ENCODE measurements at places on chromosomes 4 and X.

- DNase-seq: no peak
These were observed 48.5 kb downstream of the C4orf50 start for GRCh38 chr4:5969777-5970176.

GRCh38 chr4:139554893-139555704 is 920 bp downstream of the SETD7 start:
- DNase-seq: peak; percentile 88

DNA sequence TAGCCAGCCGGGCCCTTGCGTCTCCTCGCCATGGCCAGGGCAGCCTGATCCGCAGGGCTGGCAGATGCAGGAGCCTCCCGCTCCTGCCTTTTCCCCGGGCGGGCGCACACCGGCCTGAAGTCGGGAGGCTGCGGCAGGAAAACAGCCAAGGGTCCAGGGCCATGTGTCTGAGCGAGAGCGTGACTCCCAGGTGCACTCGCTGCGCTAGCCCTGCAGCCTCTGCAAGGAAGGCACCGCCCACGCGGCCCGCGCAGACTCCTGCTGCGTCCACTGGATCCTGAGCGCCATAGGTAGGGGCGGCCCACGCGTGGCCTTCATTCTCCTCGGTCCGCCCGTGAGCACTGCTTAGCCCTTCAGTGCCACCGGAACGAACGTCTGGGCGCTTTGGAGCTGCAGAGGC is 379.9 kb downstream of the TRAM1L1 start:
- no peak for DNase-seq

- DNase-seq: no peak
These were observed at the start of gene MAOB for GRCh38 chrX:43882294-43882681. Gene MAOB, minus strand, starts transcription at chrX:43882450. Its CDS starts 151 bp downstream, at chrX:43882299.

- DNase-seq: no peak
These were observed 57.7 kb downstream of the THOC2 start for GRCh38 chrX:123675154-123675553.

GRCh38 chrX:31123335-31123734 is 51.5 kb upstream of the FTHL17 start:
- no peak for DNase-seq

DNA sequence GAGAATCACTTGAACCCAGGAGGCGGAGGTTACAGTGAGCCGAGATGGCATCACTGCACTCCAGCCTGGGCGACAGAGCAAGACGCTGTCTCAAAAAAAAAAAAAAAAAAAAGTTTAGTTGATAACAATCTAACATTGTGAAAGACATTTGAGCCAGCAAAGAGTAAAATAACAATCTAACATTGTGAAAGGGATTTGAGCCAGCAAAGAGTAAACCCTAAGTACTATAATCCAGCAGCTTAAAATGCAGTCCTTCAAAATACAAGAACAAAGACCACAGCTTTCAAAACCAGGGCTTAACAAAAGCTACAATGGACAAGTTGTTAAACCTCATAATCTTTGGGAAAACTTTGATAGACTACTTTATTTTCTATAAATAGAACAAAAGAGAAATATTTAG is 16.9 kb downstream of the MFAP3L start:
- no peak for DNase-seq

DNA sequence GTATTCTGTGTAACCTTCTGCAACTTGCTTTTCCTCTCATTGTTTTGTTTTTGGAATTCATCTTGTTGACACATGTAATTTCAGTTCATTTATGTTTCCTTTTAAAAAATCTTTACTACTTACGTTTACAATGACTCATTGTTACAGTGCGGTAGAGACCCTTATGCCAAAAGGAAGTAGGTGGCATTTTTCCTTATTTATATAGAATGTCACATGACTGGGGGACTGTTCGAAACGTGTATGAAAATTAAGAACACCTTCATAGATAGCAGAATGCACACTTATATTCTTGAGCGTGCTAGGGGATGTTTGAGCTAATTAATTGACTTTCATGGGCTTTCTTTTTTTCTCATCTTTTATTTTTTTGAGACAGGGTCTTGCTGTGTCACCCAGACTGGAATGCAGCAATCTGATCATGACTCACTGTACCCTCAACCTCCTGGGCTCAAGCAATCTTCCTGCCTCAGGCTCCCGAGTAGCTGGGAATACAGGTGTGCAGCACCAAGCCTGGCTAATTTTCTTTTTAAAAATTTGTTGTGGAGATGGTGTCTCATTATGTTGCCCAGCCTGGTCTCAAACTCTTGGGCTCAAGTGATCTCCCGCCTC is 7.3 kb downstream of the REPS2 start:
- no peak for DNase-seq

GRCh38 chrX:53483838-53484405 is 49.8 kb upstream of the HSD17B10 start:
- no peak for DNase-seq

DNA sequence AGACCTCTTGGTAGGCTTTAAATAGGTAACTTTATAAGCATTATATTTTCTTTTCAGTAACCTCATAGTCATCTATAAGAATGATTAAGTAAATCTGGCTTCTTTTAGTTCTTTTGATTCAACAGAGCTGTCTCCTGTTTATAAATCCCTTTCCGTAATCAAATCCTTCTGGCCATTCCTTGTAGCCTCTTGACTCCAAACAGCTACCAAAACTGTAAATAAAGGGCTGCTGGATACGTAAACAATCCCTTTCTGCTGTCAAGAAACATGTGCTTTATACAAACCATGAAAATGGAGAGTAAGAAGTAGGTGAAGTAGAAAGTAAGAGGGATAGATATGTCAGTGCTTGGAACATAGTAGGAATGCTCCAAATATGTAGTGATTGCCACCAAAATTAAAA is 183.2 kb upstream of the CASK start:
- DNase-seq: no peak

GRCh38 chr4:10690185-10690907 is 5.8 kb upstream of the CLNK start:
- DNase-seq: no peak

DNA sequence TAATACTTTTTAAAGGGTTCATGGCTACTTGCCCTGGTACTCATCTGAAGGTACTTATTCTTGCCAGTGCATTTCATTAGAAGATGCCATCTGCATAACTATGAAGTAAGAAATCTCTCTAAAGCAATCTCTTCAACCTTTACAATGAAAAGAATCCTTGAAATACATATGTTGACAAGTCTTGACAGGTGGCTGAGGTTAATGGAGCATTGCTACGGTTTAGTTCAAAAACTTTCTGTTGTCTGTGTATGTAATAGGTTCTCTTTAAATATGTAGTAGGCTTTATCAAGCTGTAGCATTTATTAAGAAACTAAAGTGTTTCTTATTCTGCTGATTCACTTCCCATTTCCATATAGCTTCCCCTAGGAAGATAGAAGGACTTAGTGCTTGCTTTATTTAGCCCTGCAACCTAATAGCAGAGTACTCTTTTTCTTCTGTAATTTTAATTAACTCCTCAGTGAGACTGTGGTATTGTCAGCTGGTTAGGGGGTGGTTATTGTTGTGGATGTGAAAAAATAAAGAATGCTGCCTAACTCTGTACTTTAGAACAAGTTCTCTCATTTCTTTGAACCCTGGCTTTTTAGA is 39.3 kb downstream of the SLAIN2 start:
- no peak for DNase-seq

DNA sequence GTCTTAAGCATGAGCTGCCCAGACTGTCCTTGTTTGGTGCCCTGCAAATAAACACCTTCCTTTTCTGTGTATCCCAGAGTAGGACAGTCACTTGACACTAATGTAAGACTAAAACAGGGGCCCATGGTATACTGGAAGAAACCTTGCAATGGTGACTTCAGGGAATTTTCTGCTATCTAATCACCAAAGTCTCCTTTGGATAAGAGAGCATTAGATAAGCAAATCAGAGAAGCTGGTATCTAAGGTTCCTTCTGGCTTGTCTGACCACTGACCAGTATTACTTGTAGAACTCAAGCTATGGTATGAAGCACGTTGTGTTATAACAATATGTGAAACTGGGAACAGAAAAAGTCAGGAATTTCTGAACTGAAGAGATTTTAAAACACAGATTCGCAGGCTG is 173.9 kb downstream of the COL25A1 start:
- DNase-seq: no peak

DNA sequence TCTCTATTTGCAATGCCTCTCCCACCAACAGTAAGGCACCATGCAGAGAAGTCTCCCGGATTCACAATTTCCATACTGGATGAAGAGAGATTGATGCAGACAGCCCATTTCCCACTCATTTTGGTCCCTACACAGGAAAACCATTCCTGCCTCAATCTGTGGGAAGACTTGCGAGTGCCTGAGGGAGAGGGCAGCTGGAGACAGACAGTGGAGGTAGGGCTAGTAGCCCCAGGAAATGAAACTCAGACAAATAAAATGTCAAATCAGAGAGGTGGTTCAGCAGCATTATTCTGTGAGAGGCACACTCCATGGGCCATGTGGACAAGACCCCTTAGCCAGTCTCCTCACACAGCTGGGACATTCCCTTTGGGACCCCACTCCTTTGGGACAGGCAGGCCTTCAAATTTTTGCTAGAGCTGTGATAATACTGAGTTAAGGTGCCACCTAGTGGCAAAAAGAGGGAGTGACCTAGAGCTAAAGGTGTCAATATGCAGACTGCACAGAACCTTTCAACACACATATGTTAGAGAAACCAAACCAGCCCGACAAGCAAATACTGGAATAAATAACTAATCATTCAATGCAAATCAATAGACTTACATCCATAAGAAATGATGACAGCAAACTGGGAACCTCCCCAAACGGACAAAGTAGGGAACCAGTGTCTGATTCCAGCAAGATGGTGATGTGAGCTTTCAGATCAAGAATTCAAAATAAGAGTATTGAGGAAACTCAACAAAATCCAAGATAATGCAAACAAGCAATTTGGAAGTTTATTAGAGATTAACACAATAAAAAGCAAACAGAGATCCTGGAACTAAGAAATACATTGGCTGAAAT is 1865.3 kb upstream of the AGA start:
- DNase-seq: no peak

DNA sequence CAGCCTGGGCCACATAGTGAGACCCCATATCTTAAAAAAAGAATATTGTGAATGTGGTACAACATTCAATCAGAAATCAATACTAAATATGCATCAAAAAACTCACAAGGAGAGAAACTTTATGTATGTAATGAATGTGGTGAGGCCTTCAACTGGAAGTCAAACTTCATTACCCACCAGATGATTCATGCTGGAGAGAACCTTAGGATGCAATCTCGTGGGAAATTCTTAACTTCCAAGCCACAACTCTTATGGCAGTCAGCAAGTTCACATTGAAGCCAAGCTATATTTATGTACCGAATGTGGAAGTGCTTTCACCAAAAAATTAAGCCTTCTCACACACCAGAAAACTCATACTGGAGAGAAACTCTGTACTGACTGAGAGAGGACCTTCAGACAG is 84.5 kb upstream of the UXT start:
- DNase-seq: no peak

DNA sequence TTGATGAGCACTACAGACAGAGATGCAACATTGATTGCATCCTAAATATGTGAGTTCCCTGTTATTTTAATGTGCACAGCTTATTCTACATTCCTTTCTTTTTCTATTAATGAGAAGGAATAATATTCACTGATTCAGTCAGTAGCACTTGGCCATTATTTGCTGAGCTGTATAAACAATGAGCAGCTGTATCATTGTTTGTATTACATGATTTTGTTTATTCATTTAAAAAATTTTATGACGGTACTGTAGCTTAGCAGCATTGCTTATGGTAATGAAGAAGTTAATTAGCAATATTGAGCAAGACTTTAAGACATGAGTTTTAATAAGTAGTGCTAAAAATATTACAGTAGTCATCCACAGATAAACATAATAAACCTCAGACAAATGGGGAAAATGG is 582.0 kb downstream of the ADGRL3 start:
- no peak for DNase-seq

- DNase-seq: no peak
These were observed 25.0 kb upstream of the GJB1 start for GRCh38 chrX:71198066-71198465.

GRCh38 chrX:153973127-153974002 is 811 bp downstream of the TMEM187 start:
- no peak for DNase-seq

GRCh38 chrX:107760304-107761077 is 15.1 kb downstream of the TSC22D3 start:
- DNase-seq: no peak

DNA sequence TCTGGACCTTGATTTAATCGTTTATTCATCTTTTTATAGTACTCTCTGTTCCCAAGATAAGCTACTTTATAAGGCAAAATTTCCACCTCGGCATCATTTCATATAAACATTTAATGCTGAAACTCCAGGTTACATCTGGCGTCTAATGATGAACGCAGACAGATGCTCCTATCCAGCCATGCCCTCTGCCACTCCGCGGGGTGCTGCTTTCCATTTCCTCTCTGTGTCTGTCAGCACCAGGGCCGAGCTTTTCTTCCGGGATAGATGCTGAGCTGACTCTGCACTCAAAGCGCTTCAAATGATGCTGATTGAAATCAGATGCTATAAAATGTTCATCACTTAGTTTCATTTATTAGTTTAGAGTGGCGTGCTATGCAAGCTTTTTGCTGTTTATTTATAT is 80.5 kb upstream of the HELT start:
- no peak for DNase-seq

DNA sequence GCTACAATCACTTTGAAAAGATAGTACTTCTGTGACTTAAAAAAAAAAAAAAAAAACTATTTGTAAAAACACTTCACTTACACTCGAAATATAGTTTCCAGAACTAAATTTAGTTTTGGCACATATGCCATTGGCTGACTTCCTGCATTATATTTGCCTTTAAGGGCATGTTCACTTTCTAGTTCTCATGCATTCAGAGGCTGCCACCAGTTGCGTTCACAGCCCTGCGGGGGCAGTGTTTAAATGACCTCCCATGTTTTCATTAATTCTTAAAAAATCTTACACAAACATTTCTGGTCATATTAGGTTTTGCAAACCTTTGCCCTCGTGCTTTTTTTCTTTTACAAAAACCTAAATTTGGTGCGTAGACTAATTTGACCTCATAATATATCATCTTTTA is 12.4 kb upstream of the ARHGAP6 start:
- no peak for DNase-seq

GRCh38 chrX:23838953-23839352 is 56.0 kb downstream of the SAT1 start:
- no peak for DNase-seq

GRCh38 chrX:44382871-44383270 is 39.4 kb upstream of the EFHC2 start:
- no peak for DNase-seq

GRCh38 chr4:110815950-110816349 is 193.1 kb upstream of the PITX2 start:
- DNase-seq: no peak

- DNase-seq: no peak
These were observed 29.4 kb upstream of the CENPU start for GRCh38 chr4:184763150-184763780.

- no peak for DNase-seq
These were observed 107.2 kb downstream of the SPRY1 start for GRCh38 chr4:123503698-123504363.

- DNase-seq: no peak
These were observed 4.0 kb upstream of the CXorf66 start for GRCh38 chrX:139969286-139969685.

GRCh38 chr4:114830628-114831027 is 232.0 kb downstream of the UGT8 start:
- no peak for DNase-seq
